ENCODE measurements at places on chromosomes 16 and 17.

- DNase-seq: no peak
Measured at GRCh38 chr16:52016387-52016786, 530.6 kb downstream of the TOX3 start.

- DNase-seq: no peak
Measured at GRCh38 chr17:75473246-75473645, 16.8 kb downstream of the TMEM94 start.

GRCh38 chr17:21756856-21757619 is 64.7 kb downstream of the KCNJ18 start:
- DNase-seq: no peak

DNA sequence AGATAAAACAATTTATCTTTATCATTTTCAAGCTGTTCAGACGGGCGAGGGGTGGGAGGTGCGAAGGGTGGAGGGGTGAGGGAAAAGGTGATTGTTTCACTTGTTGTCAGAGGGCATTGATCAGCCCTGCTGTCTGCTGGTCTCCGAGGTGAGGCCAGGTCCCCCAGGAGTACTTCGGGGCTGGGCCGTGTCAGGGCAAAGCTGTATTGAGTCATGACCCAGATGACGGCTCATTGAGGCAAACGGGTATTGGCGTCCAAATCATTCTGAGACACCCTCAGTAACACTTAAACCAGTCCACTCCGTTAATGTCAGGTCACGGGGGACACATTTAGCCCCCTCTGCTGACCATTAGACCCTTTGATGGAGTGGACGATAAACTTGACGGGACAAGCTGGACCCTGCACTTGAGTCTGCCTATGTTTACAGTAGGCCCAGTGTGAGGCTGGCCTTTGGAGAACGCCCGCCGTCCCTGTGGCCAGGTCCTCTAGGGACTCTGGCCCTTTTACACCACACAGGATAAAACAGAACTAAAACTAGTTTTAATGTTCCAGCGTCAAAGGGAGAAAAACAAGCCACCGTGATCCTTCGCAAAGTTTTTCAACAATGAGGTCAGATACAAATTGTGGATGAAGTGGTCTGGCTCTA is 502.2 kb upstream of the ZFHX3 start:
- DNase-seq: no peak

DNA sequence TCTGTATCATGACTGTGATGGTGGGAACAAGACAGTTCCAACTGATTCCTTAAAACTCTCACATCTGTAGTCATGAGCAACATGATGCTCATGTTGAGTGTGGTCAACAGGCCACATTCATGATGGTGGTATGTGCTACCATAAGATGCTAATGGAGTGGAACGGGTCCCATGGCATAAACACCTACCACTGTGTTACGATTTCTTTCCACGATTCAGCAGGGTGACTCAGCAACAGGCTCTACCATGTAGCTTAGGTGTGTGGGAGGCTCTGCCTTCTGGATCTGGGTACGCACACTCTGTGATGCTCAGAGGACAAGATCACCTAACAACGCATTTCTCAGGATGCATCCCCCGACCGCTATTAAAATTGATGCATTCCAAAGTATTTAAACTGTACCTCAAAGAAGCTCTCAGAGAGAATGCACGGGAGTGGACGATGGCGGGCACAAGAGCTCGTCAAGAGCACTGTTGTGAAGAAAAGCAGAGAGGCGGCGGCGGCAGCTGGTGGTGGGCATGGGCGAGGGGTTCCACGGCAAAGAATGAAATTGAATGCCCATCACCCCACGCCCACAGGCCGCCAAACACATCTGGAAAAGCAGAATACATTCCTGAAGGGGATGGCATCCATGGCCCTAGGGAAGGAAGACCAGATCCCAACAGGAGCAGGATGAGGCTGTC is 133.3 kb downstream of the ZNF778 start:
- DNase-seq: no peak

DNA sequence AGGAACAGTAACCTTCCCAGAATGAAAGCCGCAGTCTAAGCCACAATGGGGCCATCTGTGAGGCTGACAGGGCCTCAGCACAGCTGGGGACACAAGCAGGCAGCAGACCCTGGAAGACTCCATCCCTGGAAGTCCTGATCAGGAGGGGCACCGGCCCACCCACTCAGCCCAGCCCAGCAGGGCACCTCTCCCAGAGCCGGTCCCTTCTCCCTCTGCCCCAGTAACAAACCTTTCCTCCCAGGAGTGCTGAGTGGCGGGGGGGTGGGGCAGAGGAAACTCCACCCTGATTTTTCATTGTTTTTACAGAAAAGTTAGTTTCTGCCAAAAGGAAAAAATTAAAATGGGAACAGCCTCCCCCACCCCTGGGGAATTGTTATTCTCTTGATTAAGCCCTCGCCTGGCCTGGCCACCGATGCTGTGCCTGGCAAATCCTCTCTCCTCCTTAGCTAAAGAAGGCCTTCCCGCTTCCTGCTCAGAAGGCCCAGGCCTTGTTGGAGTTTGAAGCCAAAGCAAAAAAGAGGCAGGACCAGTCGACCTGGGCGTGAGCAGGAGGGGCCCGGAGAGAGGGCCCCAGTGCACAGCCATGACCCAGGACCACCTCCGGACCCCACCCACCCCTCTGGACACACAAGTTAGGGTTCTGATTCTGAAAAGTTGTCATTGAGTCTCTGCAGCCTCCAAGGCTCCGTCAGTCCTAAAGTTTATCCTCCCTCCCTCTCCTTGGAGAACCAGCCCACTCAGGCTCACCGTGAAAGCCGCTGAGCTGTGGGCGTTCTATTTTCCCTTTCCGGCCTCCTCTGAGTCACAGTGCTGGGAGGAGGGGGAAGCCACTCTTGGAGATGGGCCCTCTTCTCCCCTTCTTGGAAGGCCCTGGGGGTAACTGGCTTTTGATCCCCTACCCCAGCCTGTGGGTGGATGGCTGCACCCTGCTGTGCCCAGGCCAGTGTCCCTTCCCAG is 128.4 kb upstream of the TNRC6C start:
- DNase-seq: no peak

DNA sequence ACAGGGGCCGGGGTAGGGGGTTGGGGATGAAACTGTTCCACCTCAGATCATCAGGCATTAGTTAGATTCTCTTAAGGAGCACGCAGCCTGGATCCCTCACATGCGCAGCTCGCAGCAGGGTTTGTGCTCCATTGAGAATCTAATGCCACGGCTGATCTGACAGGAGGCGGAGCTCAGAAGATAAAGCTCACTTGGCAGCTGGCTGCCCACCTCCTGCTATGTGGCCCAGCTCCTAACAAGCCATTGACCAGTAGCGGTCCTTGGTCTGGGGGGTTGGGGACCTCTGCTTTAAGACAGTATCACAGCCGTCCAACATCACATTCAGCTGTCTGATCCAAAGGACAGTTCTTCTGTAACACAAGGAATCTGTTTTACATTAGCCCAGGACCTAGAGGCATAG is 62.5 kb downstream of the SLC39A11 start:
- no peak for DNase-seq

GRCh38 chr17:6067060-6067459 is 3.1 kb upstream of the WSCD1 start:
- no peak for DNase-seq

DNA sequence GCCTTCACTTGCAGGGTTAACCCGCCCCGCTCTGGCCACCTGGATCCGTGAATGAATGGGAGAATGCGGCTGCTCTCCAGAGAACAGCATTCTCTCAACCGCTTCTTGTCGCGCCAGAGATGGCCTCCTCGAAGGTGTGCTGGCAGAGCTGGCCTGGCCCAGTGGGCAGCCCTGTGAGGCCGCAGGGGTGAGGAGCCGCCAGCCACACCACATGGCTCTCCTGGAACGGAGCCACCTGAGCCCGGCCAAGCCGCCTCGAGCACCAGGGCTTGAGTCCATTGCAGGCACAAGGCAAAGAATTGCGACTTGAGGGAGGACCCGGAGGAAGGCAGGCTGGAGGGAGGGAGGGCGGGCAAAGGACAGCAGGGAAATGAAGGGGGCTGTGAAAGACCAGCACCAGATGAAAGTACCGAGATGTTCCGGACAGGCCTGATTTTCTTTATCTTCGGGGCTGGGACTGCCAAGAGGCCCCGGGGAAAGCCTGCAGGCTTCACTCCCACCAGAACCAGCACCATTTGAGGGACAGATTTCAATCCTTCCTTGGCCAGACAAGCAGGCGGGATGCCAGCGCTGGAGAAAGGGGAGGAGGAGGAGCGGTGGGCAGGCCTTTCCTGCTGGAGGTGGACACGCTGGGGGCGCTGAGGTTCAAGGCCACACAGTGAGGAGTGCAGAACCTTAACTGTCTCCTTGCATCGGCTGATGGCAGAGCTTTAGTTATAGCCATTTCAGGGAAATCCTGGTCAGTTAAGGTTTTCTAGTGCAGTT is 69.4 kb downstream of the MRC2 start:
- DNase-seq: no peak

DNA sequence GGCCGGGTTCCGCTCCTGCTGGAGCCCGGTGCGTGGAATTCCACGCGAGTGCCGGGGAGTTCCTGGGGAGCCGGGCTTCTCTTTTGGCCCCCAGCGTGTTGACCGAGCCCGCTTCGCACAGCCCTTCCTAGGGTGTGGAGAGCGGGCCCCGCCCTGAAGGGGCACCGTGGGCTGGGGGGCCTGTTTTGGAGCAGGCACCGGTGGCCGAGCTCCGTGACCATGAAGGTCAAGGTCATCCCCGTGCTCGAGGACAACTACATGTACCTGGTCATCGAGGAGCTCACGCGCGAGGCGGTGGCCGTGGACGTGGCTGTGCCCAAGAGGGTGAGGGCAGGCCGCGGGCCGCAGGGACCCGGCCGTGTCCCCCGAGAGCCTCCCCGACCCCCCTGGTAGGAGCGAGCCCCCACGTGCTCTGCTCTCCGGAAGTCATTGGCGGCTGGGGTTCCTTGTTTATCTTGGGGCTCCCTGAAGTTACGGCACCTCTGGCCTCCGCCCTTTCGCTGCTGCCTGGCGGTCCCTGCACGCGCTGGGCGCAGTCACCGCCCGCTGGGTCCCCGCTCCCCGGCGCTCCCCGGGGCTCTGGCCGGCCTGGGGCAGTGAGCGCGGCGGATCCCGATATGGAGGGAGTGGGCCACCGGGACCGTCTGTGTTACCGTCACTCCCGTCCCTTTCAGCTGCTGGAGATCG is 528 bp downstream of the HAGHL start:
- no peak for DNase-seq

GRCh38 chr17:42846594-42847280 is 2.4 kb downstream of the AOC2 start:
- DNase-seq: no peak

- DNase-seq: no peak
Measured at GRCh38 chr17:63431939-63432804, 13.9 kb downstream of the CYB561 start.

- no peak for DNase-seq
Measured at GRCh38 chr16:23863511-23864422, 28.0 kb downstream of the PRKCB start.

- no peak for DNase-seq
Measured at GRCh38 chr17:48416971-48417370, 13.0 kb downstream of the SKAP1 start.

- no peak for DNase-seq
Measured at GRCh38 chr17:28443901-28444638, 29.4 kb upstream of the SLC13A2 start.

DNA sequence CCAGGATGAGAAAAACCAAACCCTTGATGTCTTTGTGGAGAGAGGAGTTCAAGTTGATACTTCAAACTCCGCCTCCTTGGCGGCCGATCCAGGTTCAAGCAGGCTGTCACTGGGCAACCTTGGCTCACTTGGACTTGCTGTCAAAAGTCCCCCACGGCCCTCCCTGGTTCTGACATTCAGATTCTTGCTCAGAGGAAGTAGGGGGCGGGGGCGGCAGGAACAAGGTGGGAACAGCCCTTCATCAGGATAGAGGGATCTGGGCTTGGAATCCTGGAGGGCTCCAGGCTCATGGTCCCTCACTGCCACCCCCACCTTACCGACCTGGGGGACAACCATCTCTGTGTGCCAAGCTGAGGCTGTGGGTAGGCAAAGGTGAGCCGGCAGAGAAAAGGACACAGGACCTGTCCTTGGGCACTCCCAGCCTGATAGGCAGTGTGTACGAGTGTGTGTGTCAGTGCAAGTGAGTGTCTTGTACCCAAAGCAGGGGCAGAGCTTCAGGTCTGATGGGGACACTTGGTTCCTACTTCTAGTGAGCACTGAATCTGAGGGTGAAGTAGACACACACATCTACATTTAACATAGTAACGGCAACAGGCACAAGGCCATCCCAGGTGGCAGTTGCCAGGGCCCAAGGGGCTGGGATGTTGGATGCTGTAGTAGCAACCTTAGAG is 6.6 kb upstream of the TSPOAP1 start:
- DNase-seq: no peak
